ENCODE measurements at places on chromosomes 4 and X.

GRCh38 chr4:156971676-156972378 is at the start of gene PDGFC:
PDGFC (minus strand) TSS chr4:156971799; CDS start chr4:156970903, 896 bp downstream.
- DNase-seq = no peak

- DNase-seq = no peak
These were observed 307 bp downstream of the ATG4A start for GRCh38 chrX:108091878-108092291.

GRCh38 chr4:79904331-79904730 is 168.7 kb downstream of the ANTXR2 start:
- DNase-seq = no peak

DNA sequence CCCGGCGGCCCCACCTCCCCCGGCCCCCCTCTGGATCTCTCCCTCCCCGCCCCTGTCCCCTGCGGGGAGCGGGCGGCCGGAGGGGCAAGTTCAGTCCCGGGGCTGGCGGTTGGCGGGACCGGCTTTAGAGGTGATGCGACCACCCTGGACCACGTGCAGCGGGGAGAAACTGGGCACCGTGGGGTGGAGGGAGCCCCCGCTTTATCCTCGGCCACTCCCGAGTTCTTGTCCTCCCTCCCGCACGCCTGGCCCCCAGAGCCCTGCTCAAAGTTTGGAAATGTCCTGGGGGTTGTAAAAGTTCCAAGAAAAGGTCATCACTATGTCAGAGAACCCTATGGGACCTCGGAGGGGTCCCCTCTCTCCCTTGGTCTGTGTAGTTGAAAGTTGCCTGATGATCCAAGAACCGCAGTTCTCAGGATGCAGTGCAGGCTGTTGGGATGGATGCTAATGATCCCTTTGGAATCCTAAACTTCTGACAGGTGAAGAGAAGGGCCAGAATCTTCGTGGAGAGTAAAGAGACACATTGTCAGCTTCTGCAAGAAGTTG is 411 bp upstream of the VEGFC start:
- DNase-seq = no peak

DNA sequence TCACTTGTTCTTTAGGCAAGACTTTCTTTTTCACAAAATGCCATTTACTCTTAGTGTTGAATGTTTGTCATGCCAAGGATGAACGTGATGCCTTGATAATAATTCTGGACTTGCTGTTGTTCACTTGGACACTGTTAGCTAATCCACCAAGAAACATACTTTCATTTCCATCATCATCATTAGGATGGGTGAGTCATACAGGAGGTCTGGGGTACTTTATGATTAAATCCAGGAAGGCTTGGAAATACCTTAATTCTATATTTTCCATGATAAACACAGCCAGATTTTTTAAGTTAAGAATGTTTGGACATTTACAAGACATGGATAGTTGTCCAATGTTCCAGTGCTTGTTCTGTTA is 260.7 kb upstream of the GIMD1 start:
- DNase-seq = no peak

DNA sequence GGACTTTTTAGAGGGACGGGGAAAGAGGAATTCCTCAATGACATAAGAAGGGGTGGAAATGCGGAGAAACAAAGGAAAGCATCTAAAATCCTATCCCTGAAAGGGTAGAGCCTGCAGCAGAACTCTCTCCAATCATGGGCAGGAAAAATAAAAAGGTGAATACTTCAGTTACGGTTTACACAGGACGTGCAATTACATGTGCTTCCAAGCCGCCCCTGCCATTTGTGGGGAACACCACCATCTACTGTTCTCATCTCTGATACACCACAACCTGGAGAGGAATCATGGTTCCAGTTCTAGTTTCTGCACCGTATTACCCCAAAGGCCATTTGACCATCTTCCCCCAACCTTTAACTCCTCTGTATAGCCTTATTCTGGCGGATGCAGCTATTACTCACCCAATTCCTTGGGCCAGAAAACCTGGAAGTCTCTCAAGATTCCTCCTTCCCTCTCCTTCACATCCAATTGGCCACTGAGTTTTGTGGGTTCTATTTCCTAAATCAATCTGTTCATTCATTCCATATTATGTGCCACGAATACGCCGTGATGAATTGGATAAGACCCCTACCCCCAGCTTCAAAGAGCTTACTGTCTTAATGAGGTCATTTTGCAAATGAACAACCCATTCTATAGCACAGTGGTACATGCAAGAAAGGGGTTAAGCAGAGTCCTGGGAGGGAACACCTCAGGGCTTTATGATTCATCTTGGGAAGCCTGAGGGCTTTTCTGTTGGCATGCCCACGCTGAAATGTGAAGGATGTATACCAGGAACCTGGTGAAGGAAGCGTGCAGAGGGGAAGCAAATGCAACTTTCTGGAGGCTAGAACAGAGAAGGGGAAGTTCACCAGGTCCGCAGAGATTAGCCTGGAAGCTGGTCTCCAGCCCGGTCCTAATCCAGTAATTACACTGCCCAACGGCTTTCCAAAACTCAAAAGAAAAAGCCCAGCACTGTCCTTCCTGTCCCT is 1.4 kb upstream of the MSL3 start:
- no peak for DNase-seq

DNA sequence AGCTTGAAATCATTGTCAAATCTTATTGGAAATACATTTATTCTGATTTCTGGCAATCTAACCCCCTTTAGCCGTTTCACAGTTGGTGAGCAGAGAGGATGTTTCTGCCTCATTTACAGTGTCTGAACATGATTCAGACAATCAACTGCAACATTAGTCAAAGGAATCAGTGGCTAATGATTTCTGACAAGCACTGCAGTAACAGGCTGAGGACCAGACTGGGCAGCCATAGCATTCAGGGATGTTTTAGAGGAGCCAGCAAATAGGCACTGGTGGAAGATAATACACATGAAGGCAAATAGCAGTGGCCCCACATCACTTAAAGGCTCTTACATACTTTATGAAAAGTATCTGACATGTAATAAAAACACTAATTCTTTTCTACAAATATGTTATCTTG is 102.8 kb downstream of the TTC29 start:
- no peak for DNase-seq

DNA sequence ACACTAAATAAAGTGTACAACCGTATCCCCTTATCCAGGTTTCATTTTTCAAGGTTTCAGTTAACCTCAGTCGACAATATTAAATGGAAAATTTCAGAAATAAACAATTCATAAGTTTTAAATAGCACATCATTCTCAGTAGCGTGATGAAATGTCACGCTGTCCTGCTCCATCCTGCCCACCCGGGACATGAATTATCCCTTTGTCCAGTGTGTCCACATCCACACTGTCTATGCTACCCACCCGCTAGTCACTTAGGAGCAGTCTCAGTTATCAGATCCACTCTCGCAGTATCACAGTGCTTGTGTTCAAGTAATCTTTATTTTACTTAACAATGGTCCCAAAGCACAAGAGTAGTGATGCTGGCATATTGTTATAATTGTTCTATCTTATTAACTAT is 54.7 kb downstream of the FRYL start:
- DNase-seq = no peak

DNA sequence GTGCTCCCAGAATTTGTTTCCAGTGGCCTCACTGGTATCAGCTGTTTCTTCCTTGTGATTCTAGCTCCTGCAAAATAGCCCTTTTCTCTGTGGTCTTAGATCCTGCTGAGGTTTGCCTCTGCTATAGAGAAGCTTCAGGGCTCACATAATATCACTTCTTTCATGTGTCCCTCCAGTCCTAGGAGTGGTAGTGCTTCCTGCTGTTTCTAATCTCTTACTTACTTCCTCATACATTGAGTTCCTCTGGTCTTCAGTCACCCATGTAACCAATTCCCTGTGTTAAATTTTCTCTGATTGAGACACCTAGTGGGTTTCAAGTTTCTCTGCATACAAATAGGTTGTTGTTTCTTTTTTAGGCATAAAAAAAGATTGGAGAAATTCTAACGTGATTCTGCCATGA is 1567.9 kb downstream of the ARAP2 start:
- no peak for DNase-seq

GRCh38 chr4:82629238-82630000 is 67.6 kb upstream of the TMEM150C start:
- DNase-seq = no peak

DNA sequence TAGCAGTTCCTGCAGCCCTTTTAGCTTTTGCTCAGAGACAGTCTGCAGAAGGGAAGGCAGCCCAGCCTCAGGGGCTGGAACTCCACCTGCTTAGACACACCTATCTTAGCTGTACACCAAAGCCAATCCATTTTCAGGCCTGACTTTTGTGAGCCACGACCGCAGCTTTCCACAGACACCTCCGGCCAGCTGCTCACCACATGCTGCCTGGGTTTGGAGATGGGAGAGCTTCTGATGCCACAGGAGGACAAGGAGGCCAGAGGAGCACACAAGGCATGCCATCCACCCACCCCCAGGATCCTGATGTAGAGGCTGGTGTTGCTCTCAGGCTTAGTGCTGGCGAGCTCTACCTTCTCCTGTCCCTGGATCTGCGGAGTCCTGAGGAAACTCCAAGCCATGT is 141.8 kb upstream of the NALF2 start:
- no peak for DNase-seq

GRCh38 chrX:144379156-144379555 is 495.3 kb downstream of the UBE2NL start:
- no peak for DNase-seq

DNA sequence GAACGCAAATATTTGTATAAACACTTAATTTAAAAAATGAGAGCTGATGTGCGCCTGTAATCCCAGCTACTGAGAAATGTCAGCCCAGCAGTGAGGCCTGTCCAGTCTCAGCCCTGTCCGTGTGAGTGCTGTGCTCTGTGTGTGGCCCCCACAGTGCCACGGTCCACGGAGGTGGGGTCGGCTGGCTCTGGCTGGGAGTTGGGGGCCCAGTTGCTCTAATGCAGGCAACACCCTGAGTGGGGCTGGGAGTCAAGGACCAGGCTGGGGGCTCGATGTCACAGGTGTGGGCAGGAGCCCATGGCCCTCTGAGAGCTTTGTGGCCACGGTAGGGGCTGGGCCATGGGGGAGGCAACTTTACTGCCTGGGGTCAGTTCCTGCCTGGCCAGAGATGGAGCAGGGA is 12.8 kb downstream of the PCGF3 start:
- DNase-seq = no peak

DNA sequence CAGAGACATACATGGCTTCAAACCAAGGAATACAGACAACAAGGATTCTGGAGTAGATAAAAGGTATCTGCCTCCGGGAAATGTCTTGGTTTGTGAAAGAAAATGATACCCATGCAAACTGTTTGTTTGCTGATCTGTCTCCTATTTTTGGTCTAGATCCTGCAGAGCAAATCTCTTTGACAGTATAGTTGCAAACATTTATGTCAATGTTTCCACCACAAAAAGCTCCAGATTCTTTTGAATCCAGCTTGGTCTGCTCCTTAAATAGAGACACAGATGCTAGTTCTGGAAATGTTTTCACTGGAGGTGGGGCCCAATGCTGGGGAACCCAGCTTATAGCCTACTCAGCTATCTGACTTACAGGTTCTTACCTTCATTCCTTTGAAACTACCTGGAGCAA is 119.7 kb downstream of the ATG4A start:
- DNase-seq = no peak

GRCh38 chr4:141871086-141871770 is 234.8 kb downstream of the IL15 start:
- DNase-seq = no peak

GRCh38 chr4:98653890-98654867 is 4.2 kb downstream of the TSPAN5 start:
- DNase-seq = no peak

DNA sequence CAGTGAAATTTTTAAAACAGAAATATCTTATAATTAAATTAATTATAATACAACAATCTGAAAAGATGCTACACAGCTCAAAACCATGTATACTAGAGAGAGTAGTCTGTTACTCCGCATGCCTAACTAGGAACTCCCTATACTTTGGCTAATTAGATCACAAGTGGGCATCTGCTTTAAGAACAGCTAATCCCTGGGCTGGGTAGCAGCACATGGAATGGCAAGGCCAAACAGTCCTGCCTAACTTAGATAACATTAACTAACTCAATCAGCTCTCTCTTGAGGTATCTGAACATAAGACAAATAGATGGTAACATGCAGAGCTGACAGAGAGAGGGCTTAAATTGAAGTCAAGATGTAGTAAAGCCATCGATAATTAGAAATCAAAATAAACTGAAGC is 9.9 kb downstream of the CHIC2 start:
- DNase-seq = no peak

DNA sequence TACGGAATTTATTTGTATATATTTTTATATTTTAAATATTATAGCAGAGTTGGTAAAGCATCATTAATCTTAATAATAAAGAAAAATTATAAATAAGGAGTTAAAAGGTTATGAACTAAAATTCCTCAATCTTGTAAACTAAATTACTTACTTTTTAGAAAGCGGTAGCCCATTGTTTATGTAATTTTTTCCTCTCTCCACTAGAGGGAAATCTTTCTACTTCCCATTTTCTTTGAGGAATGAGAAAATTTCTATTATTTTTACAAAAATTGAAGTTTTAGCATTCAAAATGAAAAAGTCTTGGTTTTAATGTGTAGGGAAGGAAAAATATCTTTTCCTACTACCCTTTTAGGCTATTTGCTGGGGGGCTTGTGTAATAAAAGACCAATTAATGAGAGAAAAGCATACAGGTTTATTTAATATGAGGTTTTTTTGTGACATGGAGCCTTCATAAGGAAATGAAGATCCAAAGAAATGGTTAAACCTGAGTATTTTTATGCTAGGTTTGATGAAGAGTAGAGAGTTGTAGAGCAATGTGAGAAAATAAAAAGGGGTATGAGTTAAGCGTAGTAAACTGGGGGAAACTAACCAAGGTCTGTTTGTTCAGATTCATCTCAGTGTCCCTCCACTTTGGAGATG is 68.7 kb upstream of the ADAD1 start:
- no peak for DNase-seq

DNA sequence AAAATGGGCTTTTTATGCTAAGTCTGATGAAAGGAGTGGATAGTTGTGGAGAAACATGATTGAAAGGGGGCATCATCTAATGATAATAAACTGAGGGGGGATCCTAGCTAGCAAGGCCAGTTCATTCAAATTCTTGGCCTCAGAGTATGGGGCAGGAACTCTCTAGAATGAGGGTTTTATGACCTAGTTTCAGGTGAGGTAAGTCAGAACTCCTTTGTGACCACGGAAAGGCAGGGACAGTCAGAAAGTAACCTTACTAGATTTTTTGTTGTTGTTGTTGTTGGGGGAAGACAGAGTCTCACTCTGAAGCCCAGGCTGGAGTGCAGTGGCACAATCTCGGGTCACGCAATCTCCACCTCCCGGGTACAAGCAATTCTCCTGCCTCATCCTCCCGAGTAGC is 1.5 kb upstream of the PAQR3 start:
- no peak for DNase-seq

- DNase-seq = no peak
These were observed 155.8 kb downstream of the ANTXR2 start for GRCh38 chr4:79917246-79917645.

- DNase-seq = no peak
These were observed 67.0 kb upstream of the CXCL13 start for GRCh38 chr4:77538574-77539157.

GRCh38 chr4:99507762-99508161 is 3.1 kb upstream of the C4orf17 start:
- DNase-seq = no peak

DNA sequence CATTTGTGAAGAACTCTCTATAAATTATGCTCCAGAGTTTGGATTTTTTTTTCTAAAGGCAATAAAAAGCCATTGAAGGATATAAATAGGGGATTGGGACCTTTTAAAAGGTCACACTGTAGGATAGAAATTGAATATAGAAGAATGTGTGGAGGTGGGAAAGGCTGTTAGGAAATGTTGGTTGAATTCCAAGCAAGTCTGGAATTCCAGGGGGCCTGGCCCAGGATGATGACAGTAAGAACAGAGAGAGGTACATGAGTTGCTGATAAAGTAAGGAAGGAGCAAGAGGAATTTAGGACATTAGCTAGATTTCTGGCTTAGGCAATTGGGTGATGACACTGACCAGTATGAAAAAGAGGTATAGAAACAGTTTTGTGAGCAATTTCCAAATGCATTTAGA is 95.4 kb upstream of the USP38 start:
- DNase-seq = no peak
